ENCODE measurements at places on chromosomes 11 and 22.

DNA sequence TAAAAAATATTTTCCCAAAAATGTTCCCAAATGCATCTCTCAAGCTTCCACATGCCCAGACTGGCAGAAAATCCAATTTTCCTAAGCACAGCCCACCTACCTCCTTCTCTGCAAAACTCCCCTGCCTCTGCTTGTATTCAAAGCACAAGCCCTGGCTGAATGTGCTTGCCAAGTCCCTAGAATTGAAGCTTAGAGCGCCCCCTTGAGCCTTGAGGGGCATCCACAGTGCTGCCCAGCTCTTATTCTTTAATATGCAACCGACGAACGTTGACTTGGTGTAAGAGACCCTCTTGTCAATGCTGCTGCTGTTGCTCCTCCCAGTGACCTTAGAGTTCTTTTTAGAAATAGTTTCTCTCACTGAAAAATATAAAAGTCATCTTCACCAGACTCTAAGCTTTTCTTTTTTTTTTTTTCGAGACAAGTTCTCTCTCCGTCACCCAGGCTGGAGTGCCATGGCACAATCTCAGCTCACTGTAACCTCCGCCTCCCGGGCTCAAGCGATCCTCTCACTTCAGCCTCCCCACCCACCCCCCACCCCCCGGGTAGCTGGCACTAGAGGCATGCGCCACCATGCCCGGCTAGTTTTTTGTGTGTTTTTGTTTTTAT lies 63.5 kb upstream of the CAPRIN1 start:
- DNase-seq, result peak; percentile 81

DNA sequence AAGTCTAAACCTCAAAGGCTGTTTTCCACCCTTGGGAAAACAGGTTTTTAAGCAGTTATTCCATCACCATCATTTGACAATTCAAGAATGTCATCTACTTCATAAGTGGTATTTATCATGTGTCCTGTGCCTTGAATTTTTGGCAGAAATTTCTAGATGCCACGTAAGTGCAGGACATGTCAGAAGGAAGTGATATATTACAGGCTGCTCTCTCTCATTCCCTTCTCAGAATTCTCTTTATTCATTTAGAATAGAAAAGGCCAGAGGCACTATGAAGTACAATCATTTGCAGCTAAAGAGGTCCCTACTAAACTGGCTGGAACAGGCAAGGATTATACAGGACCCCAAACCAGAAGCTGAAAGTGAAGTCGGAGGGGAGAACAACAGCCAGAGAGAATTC lies 11.9 kb downstream of the RBFOX2 start:
- DNase-seq, result no peak

DNA sequence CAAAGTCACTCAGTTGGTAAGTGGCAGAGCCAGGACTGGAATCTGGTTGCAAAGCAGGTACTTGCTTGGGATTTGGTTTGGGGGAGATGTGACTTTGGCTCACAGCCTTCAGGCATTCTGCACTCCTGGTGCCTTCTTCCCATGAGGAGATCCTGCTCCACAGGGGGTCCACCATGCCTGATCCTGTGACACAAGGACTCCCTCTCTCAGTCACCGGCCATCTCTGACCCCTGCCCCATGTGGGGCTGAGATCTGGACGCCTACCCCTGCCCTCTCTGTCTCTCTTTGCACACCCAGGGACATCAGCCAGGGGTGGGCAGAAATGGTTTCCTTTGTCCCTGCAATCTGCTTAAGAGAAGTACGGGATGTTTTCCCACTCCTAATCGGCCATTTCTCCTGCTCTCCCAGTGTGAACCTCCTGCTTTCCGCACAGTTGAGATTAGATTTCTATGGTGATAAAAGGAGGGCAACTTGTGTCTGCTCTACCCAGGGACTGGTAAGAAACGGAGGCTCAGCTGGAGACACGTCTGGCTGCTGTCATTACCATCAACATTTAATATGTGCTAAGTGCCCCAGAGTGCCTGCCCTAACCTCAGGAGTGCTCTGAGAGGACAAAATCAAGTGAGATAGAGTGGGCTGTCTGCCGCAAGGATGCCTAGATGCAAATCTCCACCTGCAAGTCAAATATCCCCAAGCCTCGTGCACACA lies 11.1 kb upstream of the FXYD6 start:
- no peak for DNase-seq

DNA sequence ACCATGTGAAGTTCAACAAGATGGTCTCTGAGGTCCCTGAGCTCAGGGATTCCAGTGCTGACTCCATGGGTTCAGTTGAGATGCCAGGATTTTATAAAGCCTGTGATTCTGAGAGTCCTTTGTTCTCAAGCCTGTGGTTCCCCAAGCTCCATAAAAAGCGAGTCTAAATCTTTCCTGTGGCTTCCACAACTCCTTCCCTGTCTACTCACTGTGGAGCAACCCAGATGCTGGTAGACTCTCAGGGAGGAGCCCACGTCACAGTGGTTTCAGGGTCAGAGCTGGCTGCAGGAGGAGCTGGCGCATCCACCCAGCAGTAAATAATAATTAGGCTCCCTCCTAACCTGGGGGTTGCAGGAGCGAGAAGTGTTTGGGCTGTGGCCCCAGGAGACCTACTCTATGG lies 2.0 kb upstream of the RELT start:
- DNase-seq, result no peak

- no peak for DNase-seq
These were observed 7.2 kb upstream of the MOB2 start for GRCh38 chr11:1493650-1494244.

DNA sequence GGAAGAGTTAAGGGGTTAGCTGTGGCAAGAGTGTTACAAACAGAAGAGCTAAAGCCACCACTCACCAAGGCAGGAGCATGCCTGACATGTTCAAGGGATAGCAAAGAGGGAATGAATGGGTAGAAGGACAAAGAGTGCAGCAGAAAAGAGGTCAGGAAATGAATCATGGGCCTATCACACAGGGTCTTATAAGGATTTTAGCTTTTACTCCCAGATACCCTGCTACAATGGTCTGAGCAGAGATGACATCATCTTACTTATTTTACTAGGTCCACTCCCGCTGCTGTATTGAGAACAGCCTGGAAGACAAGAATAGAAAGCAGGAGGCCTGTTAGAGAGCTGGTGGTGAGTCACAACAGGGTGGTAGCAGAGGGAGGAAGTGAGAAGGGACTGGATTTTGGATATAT lies 9.8 kb downstream of the TRAF6 start:
- DNase-seq, result peak; percentile 37

DNA sequence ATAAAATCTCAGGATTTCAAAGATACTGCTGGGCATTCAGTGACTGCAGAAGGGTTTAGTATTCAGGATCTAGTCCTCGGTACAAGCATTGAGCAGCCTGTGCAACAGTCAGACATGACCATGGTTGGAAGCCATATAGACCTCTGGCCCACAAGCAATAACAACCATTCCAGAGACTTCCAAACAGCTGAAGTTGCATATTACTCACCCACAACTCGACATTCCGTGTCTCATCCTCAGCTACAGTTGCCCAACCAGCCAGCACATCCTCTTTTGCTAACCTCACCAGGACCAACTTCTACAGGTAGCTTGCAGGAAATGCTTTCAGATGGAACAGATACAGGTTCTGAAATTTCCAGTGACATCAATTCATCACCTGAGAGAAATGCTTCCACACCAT lies 156.8 kb downstream of the C11orf91 start:
- DNase-seq, result no peak

DNA sequence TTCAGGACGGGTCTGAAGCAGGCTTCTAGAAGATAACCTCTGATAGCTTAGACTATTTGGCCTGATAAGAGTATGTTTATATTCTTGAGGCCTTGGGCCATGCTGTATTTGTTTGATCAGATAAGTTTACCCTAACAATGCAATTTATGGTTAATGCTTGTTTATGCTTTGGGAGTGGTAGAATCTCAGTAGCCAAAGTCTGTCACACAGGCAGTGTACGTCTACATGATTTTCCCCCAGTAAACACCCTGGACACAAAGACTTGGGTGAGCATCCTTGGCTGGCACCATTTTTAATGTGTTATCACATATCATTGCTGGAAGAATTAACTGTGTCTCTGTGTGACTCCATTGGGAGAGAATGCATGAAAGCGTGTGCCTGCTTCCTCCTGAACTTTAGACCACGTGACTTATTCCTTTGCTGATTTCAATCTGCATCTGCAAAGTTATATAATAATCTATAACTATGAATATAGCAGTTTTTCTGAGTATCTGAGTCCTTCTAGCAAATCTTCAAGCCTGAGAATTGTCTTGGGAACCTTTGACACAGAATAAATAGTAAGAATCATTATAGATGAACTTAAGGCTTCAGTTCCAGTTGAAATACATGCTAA lies 172.4 kb downstream of the CASP12 start:
- DNase-seq, result no peak

DNA sequence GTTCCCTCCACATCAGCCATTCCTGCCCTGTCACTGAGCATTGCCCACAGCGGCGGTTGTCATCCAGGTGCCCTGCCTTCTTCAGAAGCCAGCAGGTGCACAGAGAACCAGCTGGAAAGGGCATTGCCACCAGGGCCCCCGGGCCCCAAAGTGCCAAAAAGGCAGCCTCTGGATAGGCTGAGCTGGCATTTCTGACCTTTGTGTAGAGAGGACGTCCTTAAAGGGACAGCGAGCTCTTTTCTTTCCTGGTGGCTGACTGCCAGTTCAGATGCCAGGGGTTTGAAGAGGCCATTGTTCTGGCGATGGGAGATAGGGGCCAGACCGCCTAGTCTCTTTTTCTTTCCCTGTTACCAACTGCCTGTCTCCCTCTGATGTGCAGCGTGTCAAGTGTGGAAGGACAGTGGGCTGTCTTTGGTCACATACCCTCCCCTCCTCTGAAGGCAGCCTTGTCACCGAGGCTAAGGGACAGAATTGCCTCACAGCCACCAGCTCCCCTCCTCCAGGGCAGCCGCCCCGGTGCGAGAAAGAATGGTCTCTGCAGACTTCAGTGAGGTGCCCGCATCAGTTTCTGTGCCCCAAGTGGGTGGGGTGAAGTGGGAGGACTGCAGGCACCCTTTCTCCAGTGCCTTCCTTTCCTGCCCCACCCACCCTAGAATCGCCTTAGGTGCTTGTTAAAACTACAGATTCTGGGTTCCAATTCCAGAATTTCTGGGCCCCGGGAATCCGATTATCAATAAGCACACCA lies 109.6 kb downstream of the SCN3B start:
- DNase-seq, result no peak

- DNase-seq, result no peak
These were observed 29.3 kb downstream of the OSBPL5 start for GRCh38 chr11:3135481-3136440.

- peak; percentile 42 for DNase-seq
These were observed 33.8 kb downstream of the SYT13 start for GRCh38 chr11:45252134-45252856.

DNA sequence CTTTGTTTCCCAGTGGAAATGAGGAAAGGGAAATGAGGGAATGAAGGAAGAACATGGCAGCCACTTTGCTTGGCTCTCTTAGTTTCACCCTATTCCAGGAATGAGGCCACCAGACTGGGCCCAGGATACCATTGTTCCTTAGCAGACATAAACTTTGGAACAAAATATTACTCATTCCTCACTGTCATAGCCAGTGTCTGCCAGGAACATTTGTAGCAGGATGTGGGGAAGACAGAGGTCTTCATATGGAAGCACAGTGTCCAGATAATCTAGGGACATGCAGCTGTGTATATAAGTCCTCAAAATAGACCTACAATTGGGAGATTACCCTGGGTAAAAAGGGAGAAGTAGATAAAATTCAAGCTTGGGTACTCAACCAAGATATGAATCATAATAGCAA lies 15.2 kb upstream of the FUT4 start:
- no peak for DNase-seq

DNA sequence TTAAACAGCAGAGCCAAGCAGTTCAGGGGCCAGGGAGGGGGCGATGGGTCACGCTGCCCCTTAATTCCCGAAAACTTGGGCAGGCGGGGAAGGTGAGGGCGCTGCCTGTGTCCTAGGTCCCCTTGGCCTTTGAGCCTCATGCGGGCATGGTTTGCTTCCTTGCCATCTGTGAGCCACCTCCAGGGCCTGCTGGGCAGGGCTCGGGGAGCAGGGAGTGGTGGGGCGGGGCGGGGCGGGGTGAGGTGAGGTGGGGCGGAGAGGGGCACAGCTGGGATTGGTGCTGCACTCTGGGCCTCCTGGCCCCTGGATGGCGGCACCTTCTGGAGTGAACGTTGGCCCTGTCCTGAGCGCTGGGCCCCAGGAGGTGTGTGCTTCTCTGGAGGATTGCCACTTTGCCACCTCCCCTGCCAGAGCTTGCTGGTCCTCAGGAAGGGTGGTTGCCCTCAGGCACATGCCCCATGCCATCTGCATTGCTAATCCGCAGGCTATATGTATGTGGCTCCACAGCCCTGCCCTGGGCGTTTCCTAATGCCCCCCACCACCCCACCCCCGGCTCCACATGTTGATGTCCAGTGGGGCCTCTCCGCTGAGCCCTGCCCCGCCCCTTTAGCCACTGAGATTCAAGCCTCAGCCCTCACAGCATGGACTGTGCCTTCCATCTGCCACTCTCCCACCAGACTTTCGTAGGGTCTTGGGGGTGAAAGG lies 352.5 kb downstream of the TBC1D22A start:
- DNase-seq, result no peak

- DNase-seq, result peak; percentile 59
These were observed at the start of gene SCUBE1 for GRCh38 chr22:43343262-43343669. SCUBE1 (minus strand) TSS chr22:43343372; CDS start chr22:43343261, 111 bp downstream.

DNA sequence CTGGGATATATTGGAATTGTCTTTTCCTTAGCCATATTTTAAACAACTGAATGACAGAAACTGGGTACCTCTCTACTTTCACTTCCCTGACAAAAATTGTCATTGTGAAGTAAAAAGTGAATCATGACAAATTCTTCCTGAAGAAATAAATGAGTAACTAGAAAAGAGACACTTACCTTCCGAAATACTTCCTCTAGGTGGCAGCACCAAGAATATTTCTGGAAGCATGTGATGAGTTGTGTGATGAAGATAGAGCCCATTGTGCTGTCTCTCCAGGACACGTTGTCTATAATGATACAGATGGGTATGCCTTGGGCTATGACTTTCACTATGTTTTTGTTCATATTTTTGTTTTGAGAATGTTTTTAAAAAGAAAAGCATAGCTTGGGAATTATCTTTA lies 21.5 kb downstream of the CASP4 start:
- DNase-seq, result peak; percentile 60

- no peak for DNase-seq
These were observed 32.7 kb upstream of the USP47 start for GRCh38 chr11:11808992-11809615.
